ENCODE measurements at places on chromosomes 13 and 19.

- DNase-seq, result no peak
These were observed 139.3 kb downstream of the TNFRSF19 start for GRCh38 chr13:23709536-23709935.

DNA sequence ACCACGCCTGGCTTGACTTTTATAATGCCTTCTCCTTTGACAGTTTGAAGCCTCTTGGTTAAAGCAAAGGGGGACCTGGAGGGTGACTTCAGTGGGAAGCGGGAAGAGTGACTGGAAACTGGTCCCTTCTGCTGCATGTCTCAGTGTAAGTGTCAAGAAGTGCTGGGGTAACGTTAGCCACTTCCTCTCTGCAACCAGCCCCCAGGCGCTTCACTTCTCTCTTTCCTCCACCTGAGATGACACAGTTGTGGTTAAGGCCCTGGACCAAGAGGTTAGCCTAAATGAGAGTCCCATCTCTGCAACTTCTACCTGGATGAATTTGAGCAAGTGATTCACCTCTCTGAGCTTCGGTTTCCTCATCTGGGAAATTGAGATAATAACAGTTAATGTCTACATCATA lies 16.3 kb downstream of the LEUTX start:
- no peak for DNase-seq

DNA sequence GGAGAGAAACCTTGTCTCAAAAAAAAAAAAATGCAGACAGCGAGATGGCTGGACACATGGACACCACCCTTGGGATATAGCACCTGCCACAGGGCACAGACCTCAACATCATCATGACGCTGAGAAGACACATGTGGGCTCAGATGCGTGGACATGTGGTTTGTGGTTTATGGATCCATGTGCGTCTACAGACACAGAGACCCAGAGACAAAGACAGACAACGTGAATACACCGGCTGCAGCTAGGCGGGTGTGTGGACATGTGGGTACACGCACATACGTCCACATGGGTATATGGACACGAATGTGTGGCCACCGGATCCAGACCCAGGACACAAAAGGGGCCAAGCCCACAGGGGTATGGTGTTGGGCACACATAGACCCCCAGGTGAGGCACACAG lies 1.3 kb downstream of the TNFSF14 start:
- no peak for DNase-seq

GRCh38 chr13:104114101-104114500 lies 1047.9 kb upstream of the SLC10A2 start:
- DNase-seq, result no peak

GRCh38 chr19:23822735-23823134 lies 64.0 kb upstream of the ZNF681 start:
- no peak for DNase-seq

GRCh38 chr13:90532861-90533492 lies 814.5 kb upstream of the MIR17HG start:
- no peak for DNase-seq

DNA sequence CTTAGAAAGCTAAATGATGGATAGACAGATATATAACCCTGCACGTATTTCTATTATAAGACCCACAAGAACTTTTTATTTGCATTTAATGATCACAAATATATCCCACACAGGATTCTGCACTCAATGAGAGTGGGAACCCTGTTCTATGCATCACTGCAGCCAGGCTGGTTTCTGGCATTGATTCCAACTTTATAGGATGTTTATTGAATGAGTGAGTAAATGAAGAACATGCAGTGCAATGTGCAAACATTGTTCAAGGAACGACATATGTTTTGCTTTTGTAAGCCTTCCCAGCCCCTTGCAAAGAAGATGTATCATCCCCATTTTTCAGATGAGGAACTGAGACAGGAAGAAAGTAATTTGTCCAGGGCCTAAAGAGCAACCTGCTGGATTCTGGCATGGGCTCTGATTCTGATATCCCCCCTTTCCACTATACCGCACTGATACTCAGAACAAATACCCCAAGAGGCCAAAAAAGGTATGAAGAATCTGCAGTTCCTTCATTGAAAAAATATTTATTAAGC lies 246.3 kb downstream of the LACC1 start:
- no peak for DNase-seq

DNA sequence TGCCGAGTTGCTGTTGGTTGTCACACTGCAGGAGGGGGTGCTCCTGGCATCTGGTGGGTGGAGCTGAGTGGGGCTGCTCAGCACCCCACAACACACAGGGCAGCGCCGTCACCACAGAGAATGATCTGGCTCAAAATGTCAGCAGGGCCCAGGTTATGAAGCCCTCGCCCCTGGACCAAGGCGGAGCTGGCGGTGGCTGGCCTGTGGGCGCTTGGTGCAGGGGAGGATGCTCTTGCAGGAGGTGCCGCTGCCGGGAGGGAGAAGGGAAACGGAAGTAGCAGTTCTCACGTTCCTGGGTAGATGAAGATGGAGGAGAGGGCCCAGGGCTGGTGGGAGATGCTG lies 14.2 kb upstream of the LENG8 start:
- no peak for DNase-seq

GRCh38 chr13:54424344-54424743 lies 1395.7 kb downstream of the OLFM4 start:
- no peak for DNase-seq

DNA sequence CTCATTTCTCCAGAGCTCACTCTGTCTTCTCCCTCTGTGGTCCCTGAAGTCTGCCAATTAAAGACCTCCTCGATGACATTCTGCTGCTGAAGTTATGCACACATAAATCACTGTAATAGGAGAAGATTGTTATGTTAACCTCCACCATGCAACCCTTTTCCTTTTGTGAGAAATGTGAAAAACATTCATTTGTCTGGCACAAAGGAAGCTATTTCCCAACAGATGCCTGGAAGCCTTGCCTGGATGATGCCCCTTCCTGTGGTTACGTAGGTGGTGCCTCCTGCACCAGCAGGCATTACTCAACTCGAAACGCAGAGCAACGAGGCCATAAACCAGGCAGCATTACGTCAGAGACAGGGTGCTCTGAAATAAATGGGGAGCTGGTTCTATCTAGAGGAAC lies 327.4 kb upstream of the ZNF507 start:
- DNase-seq, result no peak

DNA sequence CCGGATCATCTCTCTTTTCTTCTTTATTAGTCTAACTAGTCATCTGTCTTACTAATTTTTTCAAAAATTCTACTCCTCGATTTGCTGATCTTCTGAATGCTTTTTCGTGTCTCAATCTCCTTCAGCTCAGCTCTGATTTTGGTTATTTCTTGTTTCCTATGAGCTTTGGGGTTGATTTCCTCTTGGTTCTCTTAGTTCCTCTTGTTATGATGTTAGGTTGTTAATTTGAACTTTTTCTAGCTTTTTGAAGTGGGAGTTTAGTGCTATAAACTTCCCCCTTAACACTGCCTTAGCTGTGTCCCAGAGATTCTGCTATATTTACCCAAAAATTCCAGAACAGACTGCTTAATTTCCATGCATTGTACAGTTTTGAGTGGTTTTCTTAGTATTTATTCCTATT lies 3.4 kb downstream of the FCAR start:
- DNase-seq, result no peak

DNA sequence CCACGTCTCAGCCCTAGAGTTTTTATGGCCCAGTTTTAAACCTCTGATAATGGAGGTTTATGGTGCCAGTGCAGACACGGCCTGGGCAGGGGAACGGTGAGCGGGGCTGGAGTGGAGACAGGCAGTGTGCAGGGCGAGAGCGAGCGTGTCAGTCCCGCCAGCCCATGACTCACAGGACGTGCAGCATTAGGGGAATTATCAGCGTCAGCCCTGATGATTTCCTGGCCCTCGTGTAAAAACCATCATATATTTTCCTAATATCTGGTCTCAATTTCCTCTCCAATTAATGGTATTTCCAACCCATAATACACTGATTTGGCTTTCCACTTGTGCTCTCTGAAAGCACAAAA lies 104.6 kb upstream of the VSTM2B start:
- no peak for DNase-seq

Data from stimulated activated CD4-positive, alpha-beta T cell treated with anti-CD3 and anti-CD28 coated beads, Interleukin-12 subunit alpha, Interleukin-12 subunit beta, amount 100 ng/mL, for 48 hours (primary cell).